ENCODE measurements at places on chromosomes 6 and 20.

DNA sequence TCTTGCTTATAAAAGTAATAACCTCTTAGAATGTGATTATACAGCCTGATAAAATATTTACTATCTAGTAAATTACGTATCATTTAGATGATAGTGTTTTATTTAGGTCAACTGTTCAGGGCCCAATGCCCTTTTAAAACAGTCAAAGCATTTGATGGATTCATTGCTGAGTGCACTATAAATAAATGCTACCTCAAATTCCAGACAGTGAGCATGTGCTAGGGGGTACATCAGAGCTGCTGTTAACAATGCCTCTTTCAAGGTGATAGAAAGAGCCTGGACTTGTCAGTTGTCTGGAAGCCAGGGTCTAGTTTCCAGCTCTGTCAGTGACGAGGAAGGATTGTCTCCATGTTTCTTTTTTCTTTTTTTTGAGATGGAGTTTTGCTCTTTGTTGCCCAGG is 7.5 kb upstream of the TMEM242 start:
- DNase-seq, result no peak

GRCh38 chr6:33846226-33846625 is 42.4 kb upstream of the MLN start:
- no peak for DNase-seq

DNA sequence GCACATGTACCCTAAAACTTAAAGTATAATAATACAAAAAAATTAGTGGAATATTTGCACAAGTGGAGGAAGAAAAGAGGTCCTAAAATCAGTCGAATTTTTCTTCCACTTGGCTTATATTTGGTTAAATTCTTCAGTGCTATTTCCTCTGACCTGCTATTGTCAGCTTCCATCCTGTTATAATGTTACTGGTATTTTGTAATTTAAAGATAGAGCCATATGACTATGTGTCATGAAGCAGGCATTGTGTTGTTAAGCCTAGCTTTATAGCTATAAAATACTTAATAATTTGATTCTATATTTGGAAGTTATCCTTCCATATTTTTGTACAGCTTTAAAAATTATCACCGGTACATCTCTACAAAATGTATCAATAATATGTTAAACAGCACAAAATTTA is 455.9 kb upstream of the MARCKS start:
- DNase-seq, result no peak

DNA sequence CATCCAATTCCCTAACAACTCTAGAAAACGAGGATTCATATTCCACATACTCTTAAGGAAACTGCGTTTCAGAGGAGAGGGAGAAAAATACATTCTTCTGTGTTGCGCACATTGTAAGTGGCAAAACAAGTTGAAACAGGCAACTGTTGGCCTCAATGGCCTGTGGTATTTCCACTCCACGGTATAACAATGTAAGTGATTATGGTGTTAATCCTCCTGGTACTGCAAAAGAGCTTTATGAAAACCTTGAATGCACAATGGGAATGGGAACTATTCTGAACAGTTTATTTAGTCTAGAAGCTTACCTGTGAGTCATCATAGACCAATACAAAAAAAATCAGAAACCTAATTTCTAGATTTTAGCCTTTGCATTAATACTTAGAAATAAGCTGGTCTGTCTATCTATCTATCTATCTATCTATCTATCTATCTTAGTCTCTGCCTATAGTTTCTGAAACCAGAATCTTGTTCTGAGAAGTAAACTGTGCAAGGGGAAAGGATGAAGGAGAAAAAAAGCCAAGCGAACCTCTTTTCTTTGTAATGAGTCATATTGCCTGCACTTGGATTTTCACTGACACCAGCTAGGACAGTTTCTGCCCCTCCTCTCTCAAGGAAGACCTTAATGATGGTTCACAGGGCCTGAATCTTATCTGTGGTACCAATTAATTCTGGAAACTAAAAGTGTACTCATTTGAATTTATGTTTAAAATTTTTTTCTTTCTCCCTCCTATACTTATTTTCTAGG is 101.5 kb downstream of the RNF144B start:
- DNase-seq, result no peak

DNA sequence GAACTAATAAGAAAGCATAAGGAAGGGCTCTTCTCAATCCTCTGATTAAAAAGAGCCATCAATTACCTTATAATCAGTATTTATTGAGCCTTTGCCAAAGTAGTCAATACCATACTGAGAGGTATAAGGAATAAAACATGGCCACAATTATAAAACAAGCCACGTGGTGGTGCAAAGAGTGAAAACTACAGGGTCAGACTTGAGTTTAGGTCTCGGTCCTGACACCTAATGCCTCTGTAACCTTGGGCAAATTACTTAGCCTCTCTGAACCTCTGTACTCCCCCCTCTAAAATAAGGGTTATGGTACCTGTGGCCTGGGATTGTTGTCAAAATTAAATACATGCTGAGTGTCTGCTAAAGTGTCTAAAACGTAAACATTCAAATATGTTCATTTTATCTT is 11.8 kb downstream of the TRIM10 start:
- no peak for DNase-seq
